ENCODE measurements at places on chromosomes 5 and 9.

- no peak for DNase-seq
Measured at GRCh38 chr9:36436909-36437308, 36.8 kb upstream of the RNF38 start.

DNA sequence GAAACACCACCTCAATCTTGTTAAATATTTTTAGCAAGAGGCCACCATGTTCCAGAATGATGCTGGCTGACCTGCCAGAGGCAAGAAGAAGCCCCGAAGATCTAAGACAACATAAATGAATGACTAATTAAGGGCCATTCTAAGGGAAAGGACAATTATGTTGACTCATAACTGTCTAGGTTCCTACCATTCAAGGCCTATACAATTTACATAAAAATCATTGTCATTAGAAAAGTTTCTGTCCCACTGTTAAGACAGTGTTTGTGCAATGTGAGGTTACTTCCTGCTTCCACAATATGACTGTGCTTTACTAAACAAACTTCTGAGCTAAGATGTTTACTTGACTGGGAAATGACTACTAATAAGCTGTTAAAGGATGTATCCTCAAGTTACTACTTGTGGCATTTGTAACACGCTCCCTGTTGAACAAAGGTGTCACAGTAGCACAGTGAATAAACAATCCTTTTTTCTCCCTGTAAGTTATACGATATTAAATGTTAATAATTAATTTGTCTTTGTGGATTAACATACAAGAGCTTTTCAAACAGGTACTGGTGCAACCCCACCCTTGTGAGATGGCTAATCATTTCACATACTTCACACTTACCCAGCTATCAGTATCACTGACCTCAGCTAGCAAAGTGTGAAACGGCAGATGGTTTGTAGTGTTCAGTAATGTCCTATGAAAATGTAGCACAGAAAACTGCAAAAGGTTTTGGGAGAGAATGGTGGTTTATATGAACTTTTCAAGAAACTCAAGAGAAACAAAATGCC lies 195.8 kb downstream of the EFNA5 start:
- DNase-seq, result no peak

DNA sequence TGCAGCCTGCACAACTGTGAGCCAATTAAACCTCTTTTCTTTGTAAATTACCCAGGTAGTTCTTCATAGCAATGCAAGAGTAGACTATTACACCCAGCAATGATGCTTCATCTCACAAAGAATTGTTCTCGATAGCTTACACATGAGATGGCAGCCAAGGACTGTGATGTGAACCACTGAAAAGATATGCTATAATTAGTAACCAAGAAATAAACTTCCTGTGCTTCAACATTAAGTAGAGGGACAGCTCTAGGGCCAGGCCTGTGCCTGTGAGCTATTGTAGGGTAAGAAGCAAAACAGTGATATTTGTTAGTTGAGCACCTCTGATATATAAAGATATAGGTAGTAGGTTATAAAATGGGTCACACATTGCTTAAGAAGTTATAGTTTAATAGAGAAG lies 41.8 kb upstream of the DPYSL3 start:
- DNase-seq, result no peak

GRCh38 chr9:269081-269711 lies 54.5 kb downstream of the DOCK8 start:
- DNase-seq, result no peak

- peak; percentile 99 for DNase-seq
Measured at GRCh38 chr5:10331341-10331796, 22.1 kb upstream of the MARCHF6 start.

GRCh38 chr5:178626484-178627258 lies at the start of gene CLK4:
Gene CLK4 (minus strand): TSS chr5:178627050. CDS start chr5:178623416, 3,634 bp downstream.
- peak; percentile 77 for DNase-seq

- DNase-seq, result no peak
Measured at GRCh38 chr5:123125962-123126732, 37.1 kb downstream of the PRDM6 start.

- DNase-seq, result no peak
Measured at GRCh38 chr9:22171691-22172090, 162.6 kb upstream of the CDKN2B start.

GRCh38 chr9:136674786-136675349 lies 12.2 kb downstream of the EGFL7 start:
- no peak for DNase-seq

GRCh38 chr5:109826426-109826825 lies 136.7 kb downstream of the MAN2A1 start:
- DNase-seq, result no peak

DNA sequence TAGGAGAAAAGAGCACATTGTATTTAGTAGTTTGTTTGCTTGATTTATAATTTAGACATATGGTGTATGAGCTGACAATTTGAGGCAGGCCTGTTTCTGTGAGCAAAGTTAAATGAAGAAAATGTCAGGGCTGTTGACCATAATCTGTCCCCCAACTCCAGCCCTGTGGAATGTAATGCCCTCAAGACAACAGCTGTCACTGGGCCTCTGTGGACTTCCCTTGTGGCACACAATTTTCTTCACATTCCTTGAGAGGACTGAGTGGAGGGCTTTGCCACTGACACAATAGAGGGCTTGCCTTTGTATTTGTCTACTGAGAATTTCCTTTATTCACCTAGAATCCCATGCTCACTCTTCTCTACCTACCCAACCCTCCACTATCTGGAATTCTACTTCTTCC lies 141.2 kb upstream of the CD180 start:
- DNase-seq, result no peak

- DNase-seq, result no peak
Measured at GRCh38 chr9:112334432-112334841, 1.0 kb upstream of the PTBP3 start.

- no peak for DNase-seq
Measured at GRCh38 chr9:135083241-135083810, 4.1 kb upstream of the OLFM1 start.

DNA sequence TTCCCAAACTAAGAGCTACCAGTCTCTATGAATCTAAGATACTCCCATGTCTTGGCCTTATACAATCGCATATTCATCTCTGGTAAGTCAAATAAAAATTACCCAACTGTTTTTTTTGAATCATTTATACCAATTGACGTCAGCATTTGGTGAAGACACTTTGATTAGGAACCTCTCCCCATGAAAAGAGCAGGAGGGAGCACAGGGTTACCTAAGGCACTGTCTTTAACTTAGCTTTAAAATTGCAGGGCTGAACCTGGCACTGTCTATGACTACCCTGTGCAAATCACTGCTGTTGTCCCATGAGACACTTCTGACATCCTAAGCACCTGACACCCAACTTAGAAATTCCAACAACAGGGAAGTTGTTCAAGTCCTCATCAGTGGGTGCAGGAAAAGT lies 586.4 kb downstream of the MAT2B start:
- no peak for DNase-seq

DNA sequence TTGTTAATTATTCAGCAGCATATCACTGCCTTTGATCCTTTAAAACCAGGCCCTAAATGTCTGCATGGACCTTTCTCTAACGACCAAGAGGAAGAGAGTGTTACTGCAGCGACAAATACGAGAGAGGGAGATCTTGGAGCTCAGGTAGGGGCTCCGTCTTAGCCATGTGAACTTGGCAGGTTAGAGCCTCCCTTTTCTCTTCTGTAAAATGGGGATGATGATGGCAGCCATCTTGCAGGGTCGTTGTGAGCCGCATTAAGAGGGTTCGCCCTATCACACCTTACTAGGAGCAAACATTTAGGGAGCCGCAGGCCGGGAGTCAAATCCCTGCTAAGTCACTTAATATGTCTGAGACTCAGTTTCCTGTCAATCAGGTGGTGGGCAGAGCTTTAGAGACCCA lies 1.6 kb downstream of the ENG start:
- DNase-seq, result no peak

- DNase-seq, result no peak
Measured at GRCh38 chr5:169745441-169746146, 108.5 kb downstream of the DOCK2 start.

DNA sequence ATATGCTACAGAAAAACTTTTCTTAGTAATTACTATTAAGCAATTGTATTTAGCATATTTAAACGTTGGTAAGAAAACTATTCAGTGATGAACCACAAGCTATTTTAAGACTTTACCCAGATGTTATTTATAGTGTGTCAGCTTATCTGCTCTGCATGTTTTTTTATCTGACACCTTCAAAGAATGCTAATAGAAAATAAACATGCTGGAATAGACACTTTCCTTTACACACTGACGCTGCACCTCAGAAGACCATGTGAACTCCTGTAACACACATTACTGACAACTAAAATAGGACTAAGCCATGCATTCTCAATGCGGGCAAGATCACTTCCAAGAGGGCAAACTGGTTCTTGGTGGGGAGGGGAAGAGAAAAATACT lies 38.3 kb downstream of the FNIP1 start:
- no peak for DNase-seq

GRCh38 chr5:106019261-106019660 lies 1651.5 kb downstream of the EFNA5 start:
- DNase-seq, result no peak

DNA sequence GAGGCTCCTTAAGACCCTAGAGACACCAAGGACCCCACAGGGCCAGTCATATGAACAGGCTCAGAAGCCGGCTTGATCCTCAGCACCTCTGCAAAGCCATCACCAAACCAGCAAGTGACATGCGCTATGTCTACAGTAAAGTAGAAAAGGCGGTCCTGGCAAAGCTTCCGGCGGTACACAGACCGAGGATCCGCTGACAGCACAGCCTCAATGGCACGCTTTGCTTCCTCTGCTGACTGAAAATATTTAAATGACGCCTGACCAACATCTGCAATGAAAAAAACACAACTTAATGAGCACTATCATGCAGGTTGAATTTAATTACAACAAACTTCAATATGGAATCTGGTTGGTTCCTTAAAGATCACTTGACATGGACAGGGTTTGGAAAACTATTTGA lies 17.6 kb downstream of the TRMO start:
- no peak for DNase-seq

- DNase-seq, result no peak
Measured at GRCh38 chr5:25393256-25393655, 748.5 kb upstream of the CDH10 start.

- DNase-seq, result no peak
Measured at GRCh38 chr5:169268019-169268418, 32.9 kb downstream of the SLIT3 start.

GRCh38 chr9:96478829-96479371 lies 28.9 kb downstream of the HABP4 start:
- DNase-seq, result no peak

DNA sequence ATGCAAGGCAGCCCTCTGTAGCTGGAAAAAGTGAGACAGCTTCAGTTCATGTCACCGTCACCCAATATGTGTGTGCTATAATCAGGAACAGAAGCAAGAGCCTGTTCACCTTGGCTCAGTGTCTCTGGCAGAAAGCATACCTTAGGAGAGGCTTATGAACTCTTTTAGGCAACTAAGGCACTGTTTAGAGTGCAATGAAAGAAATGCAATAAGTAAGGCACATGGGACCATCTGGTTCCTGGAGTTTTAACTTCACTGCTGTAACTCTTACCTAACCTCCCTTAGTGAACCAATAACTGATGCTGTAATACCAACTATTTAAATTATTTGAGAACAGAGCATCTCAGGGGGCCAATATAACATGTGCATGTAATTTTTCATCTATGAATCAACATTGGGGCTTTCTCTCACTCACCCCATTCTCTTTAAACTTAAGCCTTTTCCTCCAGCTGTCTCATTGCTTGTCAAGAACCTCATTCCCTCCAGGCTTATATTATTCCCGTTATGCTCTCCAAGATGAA lies 32.4 kb downstream of the C9 start:
- DNase-seq, result no peak

DNA sequence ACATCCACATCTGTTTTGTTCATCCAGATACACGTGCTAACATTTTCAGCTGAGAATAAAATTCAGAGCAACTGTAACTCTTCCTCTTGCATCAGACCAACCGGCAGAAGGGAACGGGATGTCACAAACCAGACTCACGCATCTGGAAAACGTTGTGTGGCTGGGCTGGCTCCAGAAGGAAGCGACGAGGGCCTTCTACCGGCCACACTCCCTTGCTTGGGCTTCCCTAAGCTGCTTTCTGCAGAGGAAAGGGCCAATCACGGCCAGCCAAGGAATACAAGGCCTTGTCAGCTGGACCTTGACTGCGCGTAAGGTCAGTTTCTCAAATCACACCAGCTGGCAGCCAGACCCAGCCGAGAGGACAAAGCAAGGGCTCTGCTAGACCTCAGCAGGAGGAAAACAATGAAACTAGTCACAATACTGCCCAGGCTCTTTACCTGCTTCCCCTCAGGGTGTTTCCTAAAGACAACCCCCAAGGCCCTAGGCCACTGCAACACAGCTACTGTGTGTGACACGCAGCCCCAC lies 106.1 kb downstream of the THBS4 start:
- DNase-seq, result no peak

GRCh38 chr5:175378444-175379028 lies 65.4 kb downstream of the DRD1 start:
- DNase-seq, result no peak

DNA sequence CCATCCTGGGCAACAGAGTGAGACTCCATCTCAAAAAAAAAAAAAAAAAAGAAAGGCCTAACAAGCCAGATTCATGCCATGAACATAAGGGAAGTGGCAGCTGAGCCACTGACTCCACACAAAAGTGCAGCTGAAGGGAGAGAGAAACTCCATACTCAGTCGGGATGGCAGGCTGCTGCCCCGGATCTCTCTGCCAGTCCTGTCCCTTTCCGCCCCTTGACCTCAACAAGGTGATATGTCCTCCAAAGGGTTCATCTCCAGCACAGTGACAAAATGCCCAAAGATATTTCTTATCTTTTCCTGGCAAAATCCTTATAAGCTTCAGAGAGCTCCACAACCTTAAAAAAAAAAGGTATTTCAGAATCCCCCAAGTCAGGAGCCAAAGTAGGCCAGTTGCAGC lies 52.6 kb downstream of the ABCA1 start:
- DNase-seq, result no peak

All from SHP77 treated with DMSO at 0.1 percent for 48 hours (cell line).